ENCODE measurements at places on chromosomes 5 and 9.
A peak's percentile ranks its signal among the peaks of the same experiment; 100 is the strongest.

DNA sequence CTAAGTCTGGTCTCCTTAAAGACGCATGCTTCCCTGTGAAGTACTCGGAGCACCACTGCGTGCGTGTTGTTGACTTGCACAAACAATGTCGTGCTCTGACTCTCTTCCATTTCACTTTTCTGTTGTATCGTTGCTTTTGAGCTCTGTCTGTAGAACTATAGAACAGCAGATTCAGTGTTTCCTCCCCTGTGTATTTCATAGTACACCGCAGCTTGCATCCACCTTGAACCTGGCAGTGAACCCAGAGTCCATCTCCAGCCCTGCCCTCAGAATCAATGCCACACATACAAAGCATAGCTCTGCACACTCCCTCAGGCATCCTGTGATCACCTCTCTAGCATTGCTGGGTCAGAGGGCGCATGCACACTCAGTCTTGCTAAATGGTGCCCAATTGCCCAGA, 37.2 kb upstream of the ADAMTS2 start:
- DNase-seq = no peak

- DNase-seq = no peak
These were observed 734.5 kb upstream of the ZNF608 start for GRCh38 chr5:125480911-125481310.

DNA sequence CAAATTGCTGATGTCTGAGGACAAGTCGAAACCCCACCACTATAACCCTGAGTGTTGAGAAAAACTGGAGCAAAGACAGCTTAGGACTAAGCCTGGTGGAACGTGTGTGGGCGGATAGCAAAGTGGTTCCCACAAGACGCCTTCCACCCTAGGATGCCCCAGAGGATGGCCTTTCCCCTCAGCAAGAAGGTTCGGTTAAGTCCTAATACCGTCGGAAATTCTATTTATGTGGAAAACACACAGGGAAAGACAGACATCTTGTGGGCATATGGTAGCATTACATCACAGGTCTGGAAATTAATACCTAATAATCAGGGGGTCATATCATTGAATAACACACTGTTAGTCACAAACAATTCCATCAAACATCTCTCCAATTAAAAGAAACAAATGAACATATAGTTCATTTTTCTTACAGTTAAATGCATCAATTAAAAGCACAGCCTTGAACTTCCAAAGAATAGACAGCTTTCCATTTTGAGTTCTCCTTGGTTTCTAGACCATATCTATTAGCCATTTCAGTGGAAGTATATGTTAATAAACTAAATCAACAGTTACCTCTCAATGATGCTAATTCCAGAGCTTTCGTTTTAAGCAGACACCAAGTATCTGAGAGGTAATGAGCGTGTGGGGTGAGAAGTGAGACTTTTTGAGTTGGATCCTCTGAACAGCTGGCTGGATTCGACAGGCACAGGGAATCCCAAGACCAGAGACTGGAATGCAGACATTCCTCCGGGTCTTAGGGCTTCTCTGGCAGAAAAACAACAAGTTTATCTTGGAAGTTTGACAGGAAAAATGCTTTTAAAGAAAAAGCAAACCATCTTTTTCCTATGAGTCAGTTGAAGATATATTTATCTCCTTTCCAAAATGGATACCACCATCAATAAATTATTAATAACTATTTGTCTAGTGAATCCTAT, 2.9 kb upstream of the ICE1 start:
- DNase-seq = peak; percentile 68

DNA sequence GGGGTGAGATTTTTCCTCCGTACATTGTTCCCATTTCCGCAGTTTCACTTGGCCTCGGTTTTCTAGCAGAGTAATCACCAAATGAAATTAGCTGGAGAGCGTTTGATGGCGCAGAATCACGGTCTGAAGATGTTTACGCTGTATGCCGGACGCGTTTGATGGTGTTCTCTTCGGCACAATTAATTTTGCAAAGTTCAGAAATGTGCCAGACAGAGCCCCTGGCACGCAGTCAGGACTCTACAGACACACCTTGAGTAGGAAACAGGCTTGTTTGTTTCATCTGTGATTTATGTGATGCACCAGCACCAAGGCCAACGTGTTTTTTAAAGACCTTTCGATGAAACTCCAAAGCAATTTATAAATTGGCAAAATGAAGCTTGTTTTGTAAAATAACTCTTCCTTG, 863 bp upstream of the LIFR start:
- no peak for DNase-seq

DNA sequence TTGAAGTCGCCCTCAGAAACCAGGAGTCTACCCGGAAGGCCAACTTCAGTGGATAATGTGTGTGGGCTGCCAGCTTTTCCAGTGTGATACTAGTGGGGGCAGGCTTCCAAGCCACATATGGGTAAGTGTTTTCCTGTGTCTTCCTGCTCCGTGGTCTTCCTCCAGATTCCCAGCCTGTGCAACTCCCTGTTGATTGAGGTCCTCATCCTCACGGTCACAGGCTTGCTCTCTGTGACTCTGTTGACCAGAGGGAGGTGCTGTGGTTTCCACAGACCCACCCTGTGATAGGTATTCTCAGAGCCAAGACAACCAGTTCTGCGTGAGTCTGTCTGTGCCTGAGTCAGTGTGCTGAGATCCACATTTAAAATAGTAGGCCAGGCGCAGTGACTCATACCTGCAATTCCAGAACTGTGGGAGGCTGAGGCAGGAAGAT, 388.0 kb upstream of the IRX2 start:
- DNase-seq = no peak

- no peak for DNase-seq
These were observed 116.0 kb downstream of the TRPM6 start for GRCh38 chr9:74771672-74772071.

GRCh38 chr5:157624144-157624543, 28.1 kb downstream of the SOX30 start:
- no peak for DNase-seq

DNA sequence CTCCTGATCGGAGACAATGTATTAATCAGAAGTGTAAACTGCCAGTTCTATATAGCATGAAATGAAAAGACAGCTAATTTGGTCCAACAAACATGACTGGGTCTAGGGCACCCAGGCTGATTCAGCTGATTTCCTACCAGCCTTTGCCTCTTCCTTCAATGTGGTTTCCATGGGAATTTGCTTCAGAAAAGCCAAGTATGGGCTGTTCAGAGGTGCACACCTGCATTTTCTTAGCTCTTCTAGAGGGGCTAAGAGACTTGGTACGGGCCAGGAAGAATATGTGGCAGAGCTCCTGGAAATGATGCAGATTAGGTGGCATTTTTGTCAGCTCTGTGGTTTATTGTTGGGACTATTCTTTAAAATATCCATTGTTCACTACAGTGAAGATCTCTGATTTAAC, 22.4 kb downstream of the IL7R start:
- no peak for DNase-seq

DNA sequence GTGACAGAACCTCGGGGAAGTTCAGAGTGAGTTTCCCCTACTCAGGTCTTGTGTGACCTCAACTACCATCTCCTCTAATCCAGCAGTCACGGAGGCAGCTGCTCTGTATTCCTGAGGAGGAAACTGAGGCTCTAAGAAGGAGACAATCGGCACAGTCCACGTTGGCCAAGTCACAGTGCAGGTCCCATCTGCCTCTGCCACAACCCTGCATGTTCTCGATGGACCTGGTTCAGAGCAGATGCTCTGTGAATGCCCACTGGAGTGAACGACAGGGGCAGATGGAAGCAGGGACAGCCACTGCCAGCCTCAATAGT, 722 bp upstream of the ERGIC1 start:
- no peak for DNase-seq

- no peak for DNase-seq
These were observed 389.1 kb downstream of the ENC1 start for GRCh38 chr5:74251141-74252035.

- no peak for DNase-seq
These were observed 44.0 kb downstream of the OTULIN start for GRCh38 chr5:14708551-14708950.

DNA sequence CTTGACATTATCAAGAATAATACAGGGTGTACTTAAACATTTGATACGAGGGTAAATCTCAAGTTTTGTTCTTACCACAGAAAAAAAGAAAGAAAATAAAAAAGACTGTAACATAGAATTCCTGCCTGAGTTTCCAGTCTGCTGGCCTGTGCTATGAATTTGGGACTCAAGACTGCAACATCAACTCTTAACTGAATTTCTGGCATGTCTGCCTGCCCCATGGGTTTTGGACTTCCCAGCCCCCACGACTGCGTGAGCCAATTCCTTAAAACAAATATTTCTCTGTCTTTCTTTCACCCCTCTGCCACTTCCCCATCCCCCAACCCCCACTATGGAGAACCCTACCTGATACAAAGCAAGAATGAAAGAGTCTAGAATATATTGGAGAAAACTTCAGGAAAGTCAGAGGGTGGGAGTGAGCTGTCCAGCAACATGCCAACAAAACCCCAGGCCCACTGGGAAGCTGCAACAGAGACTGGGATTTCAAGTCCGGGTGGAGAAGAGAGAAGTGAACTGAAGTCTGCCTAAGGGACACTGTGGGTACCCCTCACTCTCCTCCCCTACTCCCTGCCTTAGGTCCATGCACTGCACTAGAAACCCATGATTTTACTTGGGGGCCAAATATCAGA, 43.0 kb downstream of the MARCHF3 start:
- no peak for DNase-seq

- no peak for DNase-seq
These were observed 21.0 kb upstream of the TOR1B start for GRCh38 chr9:129781981-129782380.

- no peak for DNase-seq
These were observed 74.5 kb downstream of the CDKN2A start for GRCh38 chr9:21919377-21920362.

DNA sequence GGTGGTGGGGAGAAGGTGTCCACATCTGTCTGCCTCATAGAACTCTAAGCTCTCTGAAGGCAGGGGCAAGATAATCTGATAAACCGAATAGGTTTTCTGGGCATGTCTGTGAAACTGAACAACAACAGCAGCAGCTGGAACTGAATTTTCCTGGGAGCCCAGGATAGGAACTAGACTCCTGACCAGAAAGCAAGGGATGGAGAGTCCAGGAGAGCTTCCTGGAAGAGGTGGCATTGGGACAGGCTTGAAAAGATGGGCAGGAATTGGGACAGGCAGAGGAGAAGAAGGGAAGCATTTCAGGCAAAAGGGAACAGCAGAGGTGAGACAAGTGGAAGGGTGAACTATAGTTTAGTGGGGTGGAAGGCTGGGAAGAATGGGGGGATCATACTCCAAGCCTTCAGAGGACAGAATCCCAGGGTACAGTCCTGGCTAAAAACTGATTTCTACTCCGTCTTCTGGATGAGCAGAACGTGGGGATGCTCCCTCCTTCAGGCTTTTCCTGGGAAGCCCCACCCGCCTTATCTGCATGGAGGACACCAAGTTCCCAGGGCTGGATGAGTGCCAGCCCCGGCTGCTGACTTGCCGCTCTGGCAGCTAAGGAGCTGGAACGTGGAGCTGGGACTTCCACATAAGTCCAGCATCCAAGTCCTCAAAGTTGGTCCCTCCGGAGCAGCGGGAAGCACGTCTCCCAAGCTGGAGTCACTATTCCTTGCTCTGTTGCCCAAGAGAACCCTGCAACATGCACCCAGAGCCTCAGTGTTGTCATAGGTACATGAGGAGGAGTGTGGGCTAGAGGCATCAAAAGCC, 13.9 kb upstream of the KIF12 start:
- DNase-seq = no peak

DNA sequence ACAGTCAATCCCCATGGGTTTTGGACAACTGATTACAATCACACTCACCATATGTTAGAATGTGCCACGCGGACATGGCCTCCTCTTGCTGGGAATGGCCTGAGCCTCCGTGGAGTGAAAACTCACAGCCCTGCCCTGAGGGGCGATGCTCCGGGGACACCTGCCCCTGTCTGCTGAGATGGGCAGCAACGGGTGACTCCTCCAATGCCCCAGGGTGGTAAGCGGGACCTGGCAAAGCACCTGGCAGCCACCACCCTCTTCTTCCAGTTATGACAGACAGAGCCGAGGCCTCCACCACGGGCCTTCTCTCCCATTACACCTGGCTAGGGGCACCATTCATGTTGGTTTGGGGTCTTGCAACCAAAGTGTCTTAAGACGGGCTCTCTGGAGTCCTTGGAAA, 94.9 kb upstream of the COL5A1 start:
- no peak for DNase-seq

DNA sequence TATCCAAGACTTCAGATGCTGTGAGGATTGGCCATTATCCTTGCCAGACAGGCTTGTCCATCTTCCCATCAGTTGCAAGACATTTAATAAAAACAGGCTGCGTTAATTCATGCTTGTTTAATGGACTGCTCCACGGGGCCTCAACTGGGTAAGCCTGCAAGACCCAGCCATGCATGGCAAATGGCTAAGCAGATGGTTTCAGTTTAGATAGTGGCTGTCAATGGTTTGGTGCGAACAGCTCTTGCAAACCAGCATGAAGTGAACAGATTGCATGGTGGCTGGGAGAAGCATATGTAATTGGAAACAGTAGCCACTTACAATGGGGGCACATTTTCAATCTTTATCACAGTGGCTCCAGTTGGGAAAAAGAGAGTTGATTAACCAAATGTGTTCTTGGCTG, 628.2 kb upstream of the KLF4 start:
- DNase-seq = peak; percentile 8

- DNase-seq = no peak
These were observed 11.3 kb upstream of the GGTA1 start for GRCh38 chr9:121510766-121511550.

DNA sequence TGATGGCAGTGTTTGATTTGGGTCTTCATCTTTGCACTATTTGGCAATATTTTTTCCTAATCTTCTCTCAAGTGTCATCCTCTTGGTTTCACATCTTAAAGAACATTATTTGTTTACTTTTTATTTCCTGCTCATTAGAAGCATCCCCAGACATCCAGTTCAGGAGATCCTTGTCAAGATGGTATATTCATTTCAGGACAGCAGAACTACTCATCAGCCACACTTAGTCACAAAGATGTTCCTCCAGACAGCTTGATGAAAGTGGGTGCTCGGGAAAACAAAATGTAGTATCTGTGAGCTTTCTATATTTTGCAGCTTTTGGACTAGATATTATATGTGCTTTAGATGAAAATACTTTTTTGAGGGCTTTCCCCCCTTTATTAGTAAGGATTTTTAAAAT, 72.1 kb upstream of the SREK1 start:
- no peak for DNase-seq

GRCh38 chr9:86515221-86515620, 161.0 kb upstream of the TUT7 start:
- DNase-seq = no peak

GRCh38 chr9:21144603-21145002, 3.0 kb upstream of the IFNW1 start:
- no peak for DNase-seq

DNA sequence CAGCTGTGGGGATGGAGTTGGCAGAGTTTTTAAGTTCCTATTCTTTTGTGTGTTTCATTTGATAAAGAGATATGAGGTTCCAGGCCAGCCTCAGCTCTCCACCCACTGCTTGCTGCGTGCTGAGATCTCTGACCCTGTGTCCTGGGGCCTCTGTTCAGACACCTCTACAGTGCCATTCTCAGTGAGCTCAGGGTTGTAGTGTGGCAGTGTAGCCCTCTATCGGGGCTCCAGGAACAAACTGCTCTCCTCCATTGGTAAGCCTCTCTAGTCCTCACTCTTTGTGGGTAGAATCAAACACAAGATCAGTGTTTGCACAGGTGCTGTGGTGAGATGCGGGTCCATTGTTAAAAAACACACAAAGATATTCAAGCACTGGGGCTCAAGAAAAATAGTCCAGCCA, 386.6 kb upstream of the RPS23 start:
- DNase-seq = no peak

Measured in neural progenitor cell (in vitro differentiated cells).